CD4-positive, alpha-beta T cell treated with Interleukin-12 subunit alpha and Interleukin-12 subunit beta, for 1 hour (primary cell): ENCODE measurements at places on chromosomes 2 and 18.
A peak's percentile ranks its signal among the peaks of the same experiment; 100 is the strongest.

DNA sequence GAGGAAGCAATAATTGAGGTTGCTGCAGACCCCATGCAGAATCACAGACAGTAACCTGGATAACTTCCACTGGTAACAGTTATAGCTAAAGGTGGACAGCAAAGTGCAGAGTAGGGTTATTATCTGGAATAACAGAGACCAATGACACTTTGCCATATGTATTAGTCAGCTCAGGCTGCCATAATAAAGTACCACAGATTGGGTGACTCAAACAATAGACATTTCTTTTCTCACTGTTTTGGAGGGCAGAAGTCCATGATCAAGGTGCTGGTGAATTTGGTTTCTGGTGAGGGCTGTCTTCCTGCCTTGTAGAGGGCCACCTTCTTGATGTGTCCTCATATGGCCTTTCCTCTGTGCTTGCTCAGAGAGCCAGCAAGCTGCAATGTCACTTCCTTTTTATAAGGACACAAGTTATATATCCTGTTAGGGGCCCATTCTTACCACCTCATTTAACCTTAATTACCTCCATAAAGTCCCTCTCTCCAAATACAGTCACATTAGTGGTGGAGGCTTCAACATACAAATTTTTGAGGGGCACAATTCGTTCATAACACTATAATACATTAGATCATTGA is 191.0 kb upstream of the LRP1B start:
- no peak for DNase-seq

- DNase-seq = no peak
Measured at GRCh38 chr2:31202041-31202440, 15.3 kb downstream of the CAPN14 start.

- DNase-seq = peak; percentile 42
Measured at GRCh38 chr18:59885579-59886163, 14.1 kb upstream of the PMAIP1 start.

DNA sequence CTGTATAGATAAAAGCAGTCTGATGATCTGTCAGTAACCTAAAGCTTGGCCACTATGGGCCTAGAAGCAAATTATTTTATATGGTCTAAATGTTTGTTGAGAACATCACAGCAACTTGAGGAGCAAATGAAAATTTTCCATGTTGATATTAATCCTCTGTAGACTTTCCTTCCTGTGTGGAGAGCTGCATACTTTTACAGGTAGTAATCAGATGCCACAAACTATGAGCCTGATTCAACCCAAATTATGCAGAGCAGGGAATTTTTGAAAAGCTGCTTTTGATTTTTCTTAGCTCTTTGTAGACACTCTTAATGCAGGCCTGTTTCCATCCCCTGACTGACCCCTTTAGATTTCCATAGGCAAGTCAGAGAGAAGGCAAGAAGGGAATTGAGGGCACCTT is 17.3 kb downstream of the PAX3 start:
- DNase-seq = no peak

- DNase-seq = no peak
Measured at GRCh38 chr2:95179451-95179850, 13.8 kb downstream of the ZNF2 start.

GRCh38 chr2:26668041-26668440 is 24.5 kb upstream of the KCNK3 start:
- no peak for DNase-seq

DNA sequence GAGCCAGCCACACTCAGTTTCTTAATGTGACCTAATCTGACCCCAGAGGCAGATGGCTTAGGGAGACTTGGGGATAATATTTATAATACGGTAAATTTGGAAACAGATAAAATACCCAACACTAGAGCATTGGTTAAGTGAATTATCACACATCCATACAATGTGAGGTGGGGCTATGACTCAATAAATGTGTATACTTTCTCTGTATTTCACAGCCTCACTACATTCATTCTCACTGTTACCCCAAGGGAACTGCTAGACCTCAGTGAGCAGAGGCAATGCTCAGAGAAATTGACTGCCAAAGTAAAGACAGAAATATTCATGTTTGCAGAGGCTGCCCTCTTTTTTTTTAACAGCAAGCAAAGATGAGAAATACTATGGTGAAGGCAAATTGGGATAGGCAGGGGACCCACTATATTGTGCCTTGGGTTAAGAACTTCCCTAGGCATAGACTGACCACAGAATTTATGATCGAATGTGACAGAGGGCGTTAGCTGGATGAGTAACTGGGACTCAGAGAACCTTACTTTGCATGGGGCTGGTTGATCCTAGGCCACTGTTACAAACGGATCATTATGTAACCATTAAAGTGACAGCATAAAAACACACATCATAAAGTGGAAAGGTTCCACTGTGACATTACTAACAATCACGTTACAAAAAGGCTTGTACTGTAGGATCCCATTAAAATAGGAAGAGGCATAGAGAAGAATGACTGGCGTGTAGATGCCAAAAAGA is 246.0 kb upstream of the LYPD1 start:
- no peak for DNase-seq
